Prostate gland (tissue), 2 donors: ENCODE measurements at places on chromosomes 4 and X. TPM values are rescaled to one million over a fixed set of nuclear protein-coding genes. Genes with fewer than 3 reads are reported as not detected.

DNA sequence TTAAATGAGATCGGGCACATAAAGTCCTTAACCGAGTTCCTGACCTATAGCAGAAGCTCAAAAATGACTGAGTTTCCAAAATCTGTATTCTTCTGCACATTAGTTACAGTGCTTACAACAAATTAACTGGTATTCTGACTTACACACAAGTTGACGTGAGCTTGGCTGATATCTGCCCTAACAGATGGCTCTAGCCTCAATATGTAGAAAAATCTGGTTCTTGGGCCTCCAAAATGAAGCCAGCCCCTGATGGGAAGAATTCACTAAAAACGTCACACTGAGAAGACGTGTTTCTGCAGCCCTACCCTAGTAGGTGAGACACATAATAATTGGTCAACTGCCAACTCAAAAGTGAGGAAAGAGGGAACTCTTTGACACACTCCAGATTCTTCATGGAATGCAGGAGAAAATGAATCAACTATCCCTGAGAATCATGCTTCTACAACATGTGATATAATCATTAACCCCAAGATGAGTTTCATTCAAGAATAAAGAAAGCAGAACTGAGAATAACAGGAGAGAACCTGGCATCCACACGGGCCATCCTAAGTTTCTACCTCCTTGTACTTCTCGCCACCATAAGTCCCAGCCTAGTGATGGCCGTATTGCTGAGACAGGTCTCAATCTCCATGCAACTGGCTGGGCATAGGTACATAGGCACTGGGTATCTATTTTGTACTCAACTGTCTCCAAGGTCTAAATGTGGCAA, 8.2 kb downstream of the STX18 start:
- H3K27me3 ChIP-seq: no peaks in the 10 kb centered on the region
- H3K27ac ChIP-seq: no peak overlapping the region
- no peaks in the 10 kb centered on the region for H3K4me1 ChIP-seq
- no peaks in the 10 kb centered on the region for H3K36me3 ChIP-seq

DNA sequence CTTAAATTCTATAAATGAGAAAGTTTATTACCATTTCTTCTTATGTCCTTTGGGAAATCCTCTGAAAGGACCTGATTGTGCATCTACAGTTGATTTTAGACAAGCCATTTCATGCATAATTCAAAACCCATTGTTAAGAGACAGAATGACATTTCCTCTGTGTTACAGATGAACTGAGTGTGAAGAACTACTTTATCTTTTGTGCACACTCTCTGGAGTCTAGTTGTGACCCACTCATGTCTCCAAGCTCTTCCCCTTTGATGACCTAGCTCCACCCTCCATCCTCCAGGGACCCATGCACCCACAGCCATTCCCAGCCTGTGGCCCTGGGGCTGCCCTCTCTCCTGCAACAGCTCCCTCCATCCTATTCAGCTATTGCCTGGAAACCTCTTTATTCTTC, 57.5 kb upstream of the BMPR1B start:
- no peak for DNase-seq
- no peaks in the 10 kb centered on the region for H3K27me3 ChIP-seq
- no peaks in the 10 kb centered on the region for H3K36me3 ChIP-seq
- no peaks in the 10 kb centered on the region for H3K4me1 ChIP-seq

Gene TRIM2
- total RNA-seq: 54.5 TPM

Gene MAGED4B
- 23.1 TPM for total RNA-seq
